Activated CD8-positive, alpha-beta memory T cell treated with anti-CD3 and anti-CD28 coated beads for 48 hours (primary cell): ENCODE measurements at places on chromosomes 6 and 20.

GRCh38 chr6:126170978-126171382 is 168.9 kb upstream of the CENPW start:
- no peak for DNase-seq

DNA sequence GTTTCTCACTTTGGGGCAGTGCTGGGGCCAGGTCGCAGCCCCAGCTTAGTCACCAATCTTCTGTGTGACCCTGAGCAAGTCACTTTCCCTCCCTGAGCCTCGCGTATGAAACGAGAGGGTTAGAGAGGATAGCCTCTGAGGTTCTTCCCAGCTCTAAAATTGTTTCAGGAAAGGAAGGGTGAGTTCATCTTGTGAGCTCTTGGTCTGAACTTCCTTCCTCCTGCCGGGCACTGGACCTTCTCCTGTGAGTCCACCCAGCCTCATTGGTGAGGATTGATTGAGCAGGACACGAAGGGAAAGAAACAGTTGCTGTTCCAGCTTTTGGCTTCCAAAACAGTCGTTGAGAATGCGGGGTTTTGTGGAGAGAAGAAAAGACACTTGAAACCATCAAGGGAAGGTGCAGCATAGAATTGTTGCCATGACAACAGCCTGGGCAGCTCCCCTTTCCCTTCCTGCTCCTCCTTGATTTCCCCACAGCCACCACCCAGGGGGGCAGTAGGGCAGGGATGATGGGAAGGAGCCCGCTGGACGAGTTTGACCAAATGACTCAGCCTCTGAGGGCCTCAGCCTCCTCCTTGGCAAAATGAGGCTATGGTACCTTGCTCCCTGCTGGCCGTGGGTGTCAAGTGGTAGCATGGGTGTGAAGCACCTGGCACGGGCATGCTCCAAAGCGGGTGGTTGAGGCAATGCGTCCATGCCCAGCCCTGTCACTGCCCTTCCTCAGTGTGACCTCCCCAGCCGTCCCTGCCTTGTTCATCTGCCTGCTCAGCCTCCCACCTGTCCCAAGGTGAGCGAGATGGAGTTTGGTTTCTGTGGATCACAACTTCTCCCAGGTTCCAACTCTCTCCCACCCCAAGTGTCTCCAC is 107.8 kb downstream of the CDC5L start:
- no peak for DNase-seq

GRCh38 chr6:167793421-167793820 is 33.3 kb upstream of the AFDN start:
- DNase-seq, result no peak

DNA sequence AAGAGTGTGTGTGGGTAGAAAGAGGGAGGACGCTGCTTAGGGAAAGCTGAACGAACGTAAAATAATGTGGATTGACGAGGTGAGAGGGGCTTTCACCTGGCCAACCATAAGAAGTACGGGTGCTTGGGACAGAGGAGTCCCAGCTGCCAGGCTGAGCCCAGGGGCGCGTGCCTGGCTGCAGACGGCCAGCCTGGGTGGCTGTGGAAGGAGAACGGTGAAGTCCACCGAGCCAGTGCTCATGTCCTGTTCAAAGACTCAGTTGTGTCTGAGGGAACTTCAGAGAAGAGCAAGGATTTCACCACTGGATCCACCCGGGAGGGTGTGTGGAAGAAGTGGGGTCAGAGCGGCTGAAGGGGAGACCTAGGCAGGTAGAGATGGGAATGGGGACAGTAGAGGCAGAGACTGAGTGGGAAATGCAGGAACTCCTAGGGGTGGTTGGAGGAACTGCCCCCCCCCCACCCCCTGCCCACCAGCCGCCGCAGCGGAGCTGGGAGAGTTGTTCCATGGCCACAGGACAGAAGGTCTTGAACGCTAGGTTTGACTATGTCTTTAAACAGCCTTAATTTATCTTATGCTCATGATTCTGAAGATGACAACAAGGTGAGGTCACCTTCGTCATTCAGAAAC is 68.1 kb upstream of the TBXT start:
- no peak for DNase-seq

- DNase-seq, result no peak
These were observed 373.4 kb upstream of the EPHA7 start for GRCh38 chr6:93792746-93793145.

DNA sequence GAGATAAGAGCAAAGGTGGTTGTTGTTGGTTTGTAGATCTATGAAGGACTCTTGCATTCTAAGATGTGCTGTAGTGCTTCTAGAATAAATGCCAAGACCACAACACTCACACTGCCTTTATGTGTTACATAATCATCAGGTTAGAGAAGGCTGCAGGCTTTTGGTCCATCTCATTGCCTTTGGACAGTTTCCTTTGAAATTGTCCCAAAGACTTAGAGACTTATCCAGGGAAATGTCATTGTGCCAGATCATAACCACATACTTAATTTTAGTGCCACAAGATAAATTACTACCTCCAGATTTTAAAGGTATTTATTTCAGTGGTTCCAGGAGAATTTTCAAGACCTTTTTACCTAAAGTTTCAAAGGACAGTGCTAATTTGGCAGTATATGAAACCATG is 666.6 kb upstream of the CITED2 start:
- no peak for DNase-seq

DNA sequence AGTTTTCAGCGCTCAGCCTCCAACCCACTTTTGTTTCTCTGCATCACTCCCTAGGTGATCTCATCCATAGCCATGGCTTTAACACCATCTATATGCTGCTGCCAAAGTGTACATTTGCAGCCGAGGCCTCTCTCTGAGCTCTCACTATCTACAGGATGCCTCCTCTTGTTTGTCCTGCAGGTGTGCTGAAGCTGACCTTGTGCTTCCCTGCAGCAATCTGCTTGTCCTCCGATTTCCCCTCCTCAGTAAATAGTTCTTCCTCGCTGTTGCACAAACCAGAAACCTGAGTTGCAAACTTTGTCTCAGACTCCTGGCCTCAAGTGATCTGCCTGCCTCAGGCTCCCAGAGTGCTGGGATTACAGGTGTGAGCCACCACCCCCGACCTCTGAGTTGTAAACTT is 3.7 kb upstream of the TXNDC5 start:
- no peak for DNase-seq
